ENCODE measurements at places on chromosomes 13 and 19.
A peak's percentile ranks its signal among the peaks of the same experiment; 100 is the strongest.

- DNase-seq, result no peak
These were observed 569.1 kb downstream of the KCTD12 start for GRCh38 chr13:76316998-76317527.

DNA sequence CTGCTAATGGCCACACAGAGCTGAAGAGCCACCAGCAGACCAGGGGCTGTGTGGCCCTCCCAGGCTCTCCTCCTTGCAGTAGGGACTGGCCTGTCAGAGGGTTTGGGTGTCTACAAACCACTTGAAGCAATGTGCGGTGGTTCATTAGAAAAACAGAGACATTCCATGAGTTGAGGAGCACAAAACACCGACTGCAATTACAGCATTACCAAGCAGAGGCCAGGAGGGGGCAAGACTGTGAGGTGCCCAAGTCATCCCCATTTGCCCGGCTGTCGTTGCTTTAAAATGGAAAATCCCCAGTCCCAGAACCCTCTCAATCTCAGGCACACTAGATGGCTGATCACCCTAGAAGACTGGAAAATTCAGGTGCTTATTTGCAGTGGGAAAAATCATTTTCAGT is 15.0 kb downstream of the TMTC4 start:
- no peak for DNase-seq

DNA sequence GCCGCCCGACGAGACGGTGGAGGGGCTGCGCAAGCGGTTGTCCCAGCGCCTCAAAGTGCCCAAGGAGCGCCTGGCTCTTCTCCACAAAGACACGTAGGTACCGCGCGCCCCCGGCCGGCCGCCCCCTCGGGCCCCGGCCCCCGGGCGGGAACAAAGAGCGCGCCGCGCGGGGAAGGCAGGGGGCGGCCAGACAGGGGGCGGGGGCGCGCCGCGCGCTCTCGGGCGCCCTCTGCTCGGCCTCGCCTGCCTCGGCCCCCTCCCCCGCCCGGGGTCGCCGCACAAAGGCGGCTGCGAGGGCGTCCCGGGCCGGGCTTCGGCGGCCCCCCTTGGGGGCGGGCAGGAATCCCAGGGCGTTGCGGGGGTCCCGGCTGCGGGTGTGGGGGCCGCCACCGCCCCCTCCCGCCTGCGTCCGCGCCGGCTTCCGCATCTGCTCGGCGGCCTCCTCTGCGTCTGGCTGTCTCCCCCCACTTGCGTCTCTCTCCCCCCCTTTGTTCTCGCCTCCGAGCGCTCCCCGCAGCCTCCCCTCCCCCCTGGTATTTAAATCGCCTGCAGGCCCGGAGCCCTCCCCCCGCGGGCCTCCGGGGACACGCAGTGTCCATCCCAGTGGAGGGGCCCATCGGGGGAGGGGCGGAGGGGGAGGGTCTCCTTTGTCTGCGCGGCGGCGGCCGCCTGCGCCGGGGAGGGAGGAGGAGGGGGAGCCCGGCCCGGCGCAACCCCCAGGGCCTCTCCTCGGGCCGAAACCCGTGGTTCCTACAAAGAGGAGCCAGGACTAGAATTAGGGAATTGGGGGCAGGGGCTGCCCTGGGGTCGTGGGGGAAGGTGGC is 2.3 kb downstream of the MIDN start:
- DNase-seq, result peak; percentile 73

- no peak for DNase-seq
These were observed 107.8 kb downstream of the SGCG start for GRCh38 chr13:23288564-23288963.

DNA sequence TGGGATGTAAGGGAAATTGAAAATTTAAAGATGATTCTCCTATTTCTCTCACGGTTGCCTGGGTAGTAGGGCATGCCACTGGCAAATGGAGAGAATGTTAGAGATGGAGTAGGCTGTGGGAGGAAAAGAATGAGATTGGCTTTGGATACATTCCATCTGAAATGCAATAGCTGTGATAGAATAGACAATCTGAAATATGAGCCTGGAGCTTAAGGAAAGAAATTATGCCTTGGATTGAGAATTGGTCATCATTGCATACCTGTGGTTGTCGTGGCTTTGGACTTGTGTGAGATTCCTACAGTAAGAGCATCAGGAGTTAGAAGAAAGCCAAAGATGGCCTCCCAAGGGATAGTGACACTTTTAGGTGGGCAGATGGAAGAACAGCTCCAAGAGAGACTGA is 305.1 kb upstream of the SLC10A2 start:
- no peak for DNase-seq

GRCh38 chr19:17136021-17136420 is 60.4 kb downstream of the MYO9B start:
- DNase-seq, result peak; percentile 50

- DNase-seq, result no peak
These were observed 555.2 kb downstream of the SLITRK1 start for GRCh38 chr13:83327091-83327490.

- no peak for DNase-seq
These were observed 13.7 kb upstream of the SIGLEC10 start for GRCh38 chr19:51431124-51431523.

DNA sequence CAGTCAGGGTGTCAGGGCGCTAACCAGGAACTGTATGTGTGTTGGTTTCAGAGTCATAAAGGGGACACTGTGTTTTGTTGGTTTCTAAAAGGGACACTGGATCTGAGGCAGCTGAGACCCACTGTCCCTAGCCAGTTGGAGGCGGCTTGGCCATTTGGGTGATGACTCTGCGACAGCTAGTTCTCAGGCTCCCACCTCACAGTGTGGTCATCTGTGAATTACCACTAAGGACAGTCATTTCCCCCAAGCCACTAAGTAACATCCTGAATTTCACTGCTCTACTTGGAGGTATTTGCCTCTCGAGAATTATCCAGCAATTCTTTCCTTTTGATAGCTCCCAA is 51.5 kb downstream of the EPS15L1 start:
- no peak for DNase-seq

DNA sequence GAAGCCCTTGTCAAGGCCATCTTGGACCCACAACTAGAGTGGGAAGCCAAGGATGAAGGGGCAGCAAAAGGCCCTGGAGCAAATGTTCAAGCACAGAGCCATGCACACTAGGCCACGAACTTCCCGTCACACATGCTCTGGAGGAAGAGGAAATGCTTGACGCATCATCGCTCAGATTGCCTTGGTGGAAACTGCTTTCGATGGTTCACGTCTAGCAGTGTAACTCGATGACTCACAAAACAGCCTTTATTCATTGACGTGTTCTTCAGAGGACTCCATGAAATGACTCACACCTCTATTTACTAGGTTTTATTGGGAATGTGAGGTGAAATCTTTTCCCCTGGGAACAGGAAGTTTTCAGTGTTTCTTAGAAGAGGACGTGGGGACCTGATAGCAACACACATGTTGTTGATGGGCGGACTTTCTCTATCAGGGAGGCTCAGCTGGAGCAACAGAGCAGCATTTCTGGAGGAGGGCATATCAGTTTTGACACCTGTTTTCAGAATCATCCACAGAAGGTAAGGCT is 79.8 kb upstream of the FLT1 start:
- no peak for DNase-seq

GRCh38 chr13:20498659-20499058 is 27.0 kb downstream of the CRYL1 start:
- DNase-seq, result no peak

GRCh38 chr13:47908197-47908902 is 92.7 kb downstream of the SUCLA2 start:
- DNase-seq, result no peak

DNA sequence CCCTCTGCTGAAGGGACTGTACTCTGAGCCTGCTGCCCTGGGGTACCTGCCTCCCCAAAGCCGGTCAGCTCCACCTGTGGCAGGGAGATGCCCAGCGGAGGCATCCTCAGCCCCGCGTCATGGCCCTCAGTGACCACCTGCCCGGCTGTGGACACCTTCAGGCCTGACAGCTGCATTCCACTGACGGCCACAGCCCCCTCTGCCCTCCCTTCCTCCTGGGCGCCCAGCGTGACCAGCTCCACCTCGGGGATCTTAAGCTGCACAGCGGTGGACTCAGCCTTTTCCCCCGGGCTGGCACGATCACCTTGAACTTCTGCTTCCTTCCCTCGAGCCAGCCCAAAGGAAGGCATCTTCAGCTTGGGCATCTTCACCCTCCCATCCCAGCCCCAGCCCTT is 4.8 kb upstream of the HIPK4 start:
- DNase-seq, result no peak

- DNase-seq, result peak; percentile 91
These were observed 15.2 kb downstream of the UPF1 start for GRCh38 chr19:18846862-18847548.

- DNase-seq, result no peak
These were observed 61.1 kb downstream of the GPC5 start for GRCh38 chr13:91459485-91459884.

DNA sequence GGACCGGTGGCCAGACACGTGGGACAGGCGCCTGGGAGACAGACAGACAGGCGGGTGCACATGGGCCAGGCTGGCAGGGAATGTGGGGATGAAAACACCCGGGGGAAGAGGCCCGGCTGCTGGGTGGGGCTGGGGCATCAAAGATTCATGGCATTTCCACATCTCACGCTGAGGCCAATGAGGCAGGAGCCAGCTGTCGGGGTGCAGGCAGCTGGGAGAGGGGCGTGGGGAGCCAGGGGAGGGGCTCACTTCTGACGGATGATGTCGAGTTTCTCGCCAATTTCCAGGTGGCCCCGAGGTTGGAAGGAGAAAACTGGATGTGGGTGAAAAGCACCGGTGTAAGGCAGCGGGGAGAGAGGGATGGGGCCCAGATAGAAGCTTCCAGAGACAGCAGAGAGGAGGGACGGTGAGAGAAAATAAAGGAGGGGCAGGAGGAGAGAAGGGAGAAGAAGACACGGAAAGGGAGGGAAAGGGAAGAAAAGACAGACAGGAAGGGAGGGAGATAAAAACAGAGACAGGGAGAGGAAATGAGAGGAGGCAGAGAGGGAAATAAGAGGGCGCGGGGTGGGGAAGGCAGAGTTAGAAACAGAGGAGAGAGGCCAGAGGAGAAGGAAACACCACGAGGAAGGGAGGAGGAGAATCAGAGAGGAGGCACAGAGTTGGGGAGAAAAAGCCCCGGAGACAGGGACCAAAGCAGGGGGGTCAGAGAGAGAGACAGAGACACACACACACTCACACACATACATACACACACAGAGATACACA is 8.0 kb upstream of the CCER2 start:
- DNase-seq, result no peak

DNA sequence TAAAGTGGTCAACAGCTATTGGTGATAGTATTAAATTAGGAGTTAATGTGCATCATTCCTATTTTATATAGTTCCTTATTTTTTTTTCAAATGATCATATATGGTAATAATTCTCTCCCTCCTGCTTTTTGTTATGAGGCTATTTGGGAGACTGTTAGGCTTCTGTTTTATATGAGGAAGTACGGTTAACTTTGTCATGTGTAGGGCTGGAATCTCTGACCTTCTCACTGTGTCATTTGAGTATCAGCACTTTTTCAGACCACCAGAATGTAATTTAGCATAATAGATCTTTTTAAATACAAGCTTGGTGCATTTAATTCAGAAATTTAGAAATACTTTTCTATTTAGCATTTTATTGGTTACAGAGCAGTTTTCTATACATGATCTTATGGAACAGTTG is 7.7 kb downstream of the DGKH start:
- DNase-seq, result no peak

- DNase-seq, result no peak
These were observed 69.1 kb downstream of the FLT1 start for GRCh38 chr13:28425793-28426192.

DNA sequence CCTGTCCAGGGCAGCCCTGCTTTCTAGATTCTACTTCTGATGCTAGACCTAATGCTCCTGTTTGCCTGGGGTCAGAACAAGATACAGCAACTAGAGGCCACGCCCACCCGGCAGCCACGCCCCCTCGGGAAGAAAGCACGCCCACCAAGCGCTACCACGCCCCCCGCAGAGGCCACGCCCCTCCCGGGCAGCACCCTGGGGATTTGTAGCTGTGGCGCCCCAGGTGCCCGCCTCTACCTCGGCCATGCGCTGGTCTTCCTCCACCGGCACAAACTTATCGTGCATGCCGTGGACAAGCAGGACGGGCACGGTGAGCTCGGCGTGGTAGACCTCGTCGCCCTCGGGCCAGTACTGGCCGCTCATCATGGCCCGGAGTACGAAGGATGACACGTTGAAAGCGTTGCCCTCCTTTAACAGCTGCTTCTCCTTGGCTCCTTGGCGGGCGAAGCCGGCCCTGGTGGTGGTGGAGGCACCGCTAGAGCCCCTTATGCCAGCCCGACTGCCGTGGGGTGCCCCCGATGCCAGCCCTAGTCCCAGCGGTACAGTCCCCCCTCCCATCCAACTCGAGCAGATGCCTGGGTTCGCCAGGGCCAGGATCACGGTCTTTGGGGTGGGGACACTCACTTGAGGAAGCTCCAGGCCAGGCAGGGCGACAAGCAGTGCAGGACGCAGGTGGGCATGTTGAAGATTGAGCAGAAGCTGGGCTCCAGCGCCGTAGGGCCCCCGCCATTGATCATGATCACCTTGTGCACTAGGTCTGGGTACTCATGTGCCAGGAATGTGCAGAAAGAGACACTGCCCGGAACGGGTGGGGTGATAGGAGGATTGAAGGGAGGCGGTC is 9.0 kb downstream of the ABHD8 start:
- peak; percentile 72 for DNase-seq

DNA sequence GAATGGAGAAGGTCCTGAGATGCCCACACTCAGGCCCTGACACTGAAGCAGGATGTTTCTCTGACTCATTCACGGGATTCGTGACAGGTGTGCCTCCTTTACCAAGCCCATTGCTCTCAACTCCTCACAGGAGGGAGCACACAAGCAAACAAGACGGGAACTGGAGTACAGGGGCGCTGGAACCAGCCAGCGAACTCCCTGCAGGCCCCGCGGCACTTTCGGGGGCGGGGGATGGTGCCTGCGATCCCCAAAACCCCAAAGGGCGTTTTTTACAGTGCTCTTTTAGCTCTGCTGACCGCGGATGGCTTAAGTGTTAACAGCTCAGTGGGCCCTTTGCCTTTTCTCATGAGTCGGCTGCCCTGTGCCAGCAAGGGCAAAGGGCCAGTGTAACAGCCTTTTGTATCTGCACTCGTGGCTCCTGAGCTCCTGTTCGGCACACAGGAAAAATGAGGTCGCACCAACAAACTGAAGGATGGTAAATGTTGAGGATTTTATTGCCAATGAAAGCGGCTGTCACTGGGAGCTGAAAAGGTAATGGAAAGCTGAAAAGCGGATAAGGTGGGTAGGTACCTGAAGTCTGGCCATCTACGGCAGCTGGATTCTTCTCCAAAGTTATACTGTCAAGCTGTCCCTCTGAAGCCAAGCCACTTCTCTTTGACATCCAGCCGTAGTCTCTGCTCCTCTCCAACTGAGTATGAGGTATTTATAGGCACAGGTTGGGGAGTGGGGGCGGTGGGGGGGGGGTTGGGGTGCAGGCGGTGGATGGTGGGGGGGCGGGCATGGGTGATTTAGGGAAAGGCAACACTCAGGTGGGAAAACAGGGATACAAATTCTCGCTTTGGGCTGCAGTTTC is 65.0 kb upstream of the TRPC4 start:
- DNase-seq, result no peak

GRCh38 chr13:45781553-45782326 is 69.8 kb downstream of the SIAH3 start:
- DNase-seq, result peak; percentile 70
